ENCODE measurements at places on chromosomes 2 and 18. TPM values are rescaled to one million over a fixed set of nuclear protein-coding genes. Genes with fewer than 3 reads are reported as not detected.

The FAM136A gene
- 16.4 TPM for total RNA-seq

The ANKRD44 gene
- total RNA-seq: 4.9 TPM

The STAM2 gene
- 43.3 TPM for total RNA-seq

The ARHGEF33 gene
- total RNA-seq: 0.50 TPM

The FAM237A gene
- not detected for total RNA-seq

GRCh38 chr2:233124421-233125080 lies 64.4 kb downstream of the INPP5D start:
- DNase-seq: no peak

DNA sequence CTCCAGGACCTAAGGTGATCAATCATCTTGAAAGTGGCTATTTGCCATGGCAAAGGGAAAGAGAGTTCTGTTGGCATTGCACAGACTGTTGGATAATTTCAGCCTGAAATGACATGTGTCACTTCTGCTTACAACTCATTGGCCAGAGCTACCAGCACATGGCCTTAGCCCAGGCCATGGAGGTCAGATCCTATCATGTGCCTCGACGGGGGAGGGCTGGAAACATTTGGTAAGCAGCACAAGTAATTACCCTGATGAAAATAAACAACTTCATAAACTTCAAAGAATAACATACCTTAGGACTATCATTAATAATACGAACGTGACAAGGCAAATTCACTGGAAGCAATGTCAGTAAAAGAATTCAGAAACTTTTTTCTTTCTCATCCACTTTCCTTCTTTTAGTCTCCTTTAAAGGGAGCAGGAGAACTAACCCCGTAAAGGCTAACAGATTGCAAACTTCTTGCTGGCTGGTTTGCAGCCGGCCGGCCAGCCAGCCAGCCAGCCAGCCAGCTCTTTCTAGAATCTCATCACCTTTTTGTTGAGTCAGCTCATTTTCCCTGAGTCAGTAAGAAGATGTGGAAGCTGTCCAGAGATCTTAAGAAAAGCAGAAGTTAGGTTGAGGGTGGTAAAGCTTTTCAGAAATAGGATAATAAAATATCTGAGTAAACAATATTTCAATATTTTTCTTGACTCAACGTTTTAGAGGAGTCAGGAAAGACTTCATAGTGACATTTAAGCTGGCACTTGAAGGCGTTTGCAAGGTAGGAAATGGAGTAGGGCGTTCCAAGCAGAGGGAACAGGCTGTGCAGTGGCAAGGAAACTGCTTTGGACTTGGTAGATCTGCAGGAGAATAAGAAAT lies 31.9 kb downstream of the CNRIP1 start:
- DNase-seq: peak; percentile 50

GRCh38 chr2:207885010-207885409 lies 115.3 kb upstream of the FZD5 start:
- no peak for DNase-seq

- DNase-seq: peak; percentile 65
Measured at GRCh38 chr2:236507393-236508085, 62.1 kb upstream of the ACKR3 start.

DNA sequence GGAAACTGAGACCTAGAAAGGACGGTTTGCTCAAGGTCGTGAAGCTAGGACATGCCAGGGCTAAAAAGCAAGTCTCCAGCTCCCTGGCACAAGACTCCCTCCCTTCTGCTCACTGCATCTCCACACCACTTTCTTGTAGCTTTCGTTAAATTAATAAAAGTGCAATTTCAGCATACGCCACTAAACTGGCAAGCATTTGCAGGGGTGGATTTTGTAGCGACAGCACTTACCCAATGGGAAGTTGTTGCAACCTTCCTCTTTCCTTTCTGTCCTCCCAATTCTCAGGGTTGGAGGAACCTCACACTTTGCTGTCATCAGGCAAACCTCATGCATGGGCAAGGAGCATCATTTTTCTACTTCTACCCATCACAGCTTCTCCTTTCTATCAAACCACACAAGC lies 7.4 kb upstream of the RHOB start:
- DNase-seq: no peak

- no peak for DNase-seq
Measured at GRCh38 chr2:218813771-218814460, 17.7 kb downstream of the PRKAG3 start.

- DNase-seq: no peak
Measured at GRCh38 chr2:104851291-104852089, 2.4 kb upstream of the POU3F3 start.

DNA sequence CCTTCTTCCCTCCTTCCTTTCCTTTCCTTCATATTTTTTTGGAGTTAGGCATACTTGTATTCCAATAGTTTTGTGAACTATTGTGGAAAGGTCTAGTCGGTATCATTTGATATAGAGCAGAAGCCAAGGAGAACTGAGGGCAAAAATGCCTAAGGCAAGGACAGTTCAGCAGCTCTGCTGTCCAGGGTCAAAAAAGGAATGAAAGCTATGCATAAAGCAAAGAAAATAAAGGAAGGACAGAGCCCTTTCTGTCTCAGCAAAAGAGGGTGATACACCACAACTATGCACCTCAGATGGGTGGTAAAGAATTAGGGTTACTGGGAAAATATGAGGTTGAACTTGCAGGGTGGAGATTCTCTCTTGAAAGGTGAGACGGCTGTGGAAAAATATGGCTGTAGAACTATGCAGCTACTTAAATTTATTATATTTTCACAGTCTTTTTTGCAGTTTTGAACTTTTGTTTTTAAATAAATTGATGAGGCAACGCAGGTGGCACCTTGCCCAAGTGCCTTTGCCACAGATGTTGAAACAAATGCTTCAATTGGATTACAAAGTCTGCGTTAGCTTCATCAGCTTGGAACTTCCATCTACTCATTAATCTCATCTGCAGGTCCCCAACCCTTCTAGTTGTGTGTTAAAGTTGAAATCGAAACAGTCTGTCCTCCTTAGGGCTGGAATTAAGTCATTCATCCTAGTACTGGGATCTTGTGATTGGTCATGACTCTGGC lies 20.8 kb downstream of the LHCGR start:
- DNase-seq: peak; percentile 36

- DNase-seq: no peak
Measured at GRCh38 chr2:215900843-215901242, 112.5 kb downstream of the MREG start.
